ENCODE measurements at places on chromosomes 4 and X.

- DNase-seq, result no peak
These were observed 48.3 kb downstream of the RAI2 start for GRCh38 chrX:17812763-17813162.

DNA sequence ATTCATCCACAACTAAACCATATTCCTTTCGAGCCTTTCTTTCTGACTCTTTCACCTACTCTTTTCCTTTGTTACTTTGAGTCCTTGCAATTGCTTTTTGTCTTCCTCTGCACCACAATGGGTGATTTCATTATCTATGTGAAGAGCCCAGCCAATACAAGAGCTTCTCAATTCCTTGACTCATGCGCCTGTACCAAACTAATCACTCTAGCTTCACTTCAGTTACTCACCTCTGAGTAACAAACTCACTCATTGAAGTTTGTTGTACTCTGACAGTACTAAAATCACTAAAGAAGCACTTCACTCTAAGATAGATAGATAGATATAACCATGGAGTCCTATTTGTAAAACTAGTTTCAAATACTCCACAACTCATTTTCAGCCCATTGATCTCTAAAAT, 191.7 kb upstream of the EPHA5 start:
- no peak for DNase-seq

DNA sequence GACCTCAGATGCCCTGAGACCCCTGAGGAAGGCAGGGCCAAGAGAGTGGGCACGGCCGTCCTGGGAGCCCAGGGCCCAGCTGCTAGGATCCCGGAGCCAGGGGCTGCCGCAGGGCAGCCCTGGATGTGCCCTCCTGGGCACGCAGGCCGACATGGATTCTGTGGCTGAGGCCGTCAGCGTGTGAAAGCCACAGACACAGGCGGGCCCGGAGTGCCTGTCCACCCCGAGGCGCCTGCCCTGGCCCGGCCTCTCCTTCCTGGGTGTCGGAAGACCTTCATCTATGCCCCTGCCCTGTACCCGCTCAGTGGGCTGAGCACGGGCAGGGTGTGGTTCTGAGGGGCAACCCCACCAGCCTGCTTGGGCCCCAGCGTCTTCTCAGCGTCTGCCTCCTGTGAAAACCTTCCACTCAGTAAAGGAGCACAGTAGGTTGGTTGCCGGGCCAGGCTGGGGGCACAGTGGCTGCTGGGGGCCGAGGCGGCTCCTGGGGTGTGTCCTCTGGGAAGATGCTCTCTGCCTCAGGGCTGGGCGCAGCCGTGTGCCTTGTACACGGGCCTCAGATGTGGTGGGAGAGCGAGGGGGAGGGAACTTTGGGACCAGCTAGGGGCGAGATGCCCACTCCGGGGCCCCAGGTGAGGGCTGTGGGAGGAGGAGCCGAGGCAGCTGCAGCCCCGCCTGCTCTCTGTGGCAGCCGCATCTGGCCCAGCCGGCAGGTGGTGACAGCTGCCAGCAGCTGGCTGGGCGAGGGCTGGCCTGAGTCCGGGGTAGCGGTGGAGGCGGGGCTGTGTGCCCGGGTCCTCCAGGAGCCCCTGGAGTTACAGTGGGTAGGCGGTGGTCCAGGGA, 20.8 kb downstream of the FGFRL1 start:
- DNase-seq, result no peak

DNA sequence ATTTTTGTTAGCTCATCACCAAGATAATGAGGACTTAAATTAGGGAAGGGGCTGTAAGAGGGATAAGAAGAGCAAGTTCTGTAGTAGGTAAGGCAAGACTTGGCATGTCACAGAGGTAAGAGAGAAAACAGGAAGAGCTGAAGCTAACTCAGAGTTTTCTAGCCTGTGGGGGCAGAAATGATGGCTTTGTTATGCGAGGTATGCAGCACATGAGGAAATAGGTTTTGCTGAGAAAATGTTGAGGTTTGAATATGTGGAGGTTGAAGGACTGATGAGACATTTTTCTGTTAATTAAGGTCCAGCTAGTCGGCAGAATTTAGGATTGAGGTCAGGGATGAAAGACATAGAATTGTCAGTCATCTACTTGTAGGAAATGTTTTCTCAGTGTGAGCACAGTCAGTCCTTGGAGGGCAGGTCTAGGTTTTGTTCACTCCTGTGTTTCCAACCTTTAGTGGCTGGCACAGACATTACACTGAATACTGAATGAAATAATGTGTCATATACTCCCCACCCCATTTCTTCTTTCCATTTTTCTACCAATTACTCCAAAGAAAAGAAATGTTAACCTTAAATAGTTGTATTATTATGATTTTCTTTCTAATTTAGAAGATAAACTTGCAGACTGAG, 154.0 kb upstream of the AADAT start:
- no peak for DNase-seq

GRCh38 chr4:182425302-182425701, 182.1 kb downstream of the TENM3 start:
- DNase-seq, result no peak
